Myocyte (in vitro differentiated cells): ENCODE measurements at places on chromosomes 11 and 22. TPM values are rescaled to one million over a fixed set of nuclear protein-coding genes. Genes with fewer than 3 reads are reported as not detected.

Gene UQCR10
- total RNA-seq: 106 and 140 TPM in 2 replicates

Gene OR2AG2
- not detected in 2 replicates for total RNA-seq

Gene SOX6
- total RNA-seq: 0.05 and 1.1 TPM in 2 replicates

Gene SCN3B
- 0.32 and 0.99 TPM in 2 replicates for total RNA-seq

Gene GPR83
- total RNA-seq: 0.05 TPM in 1 of 2 replicates, not detected in the other

Gene TP53I11
- 26.1 and 33.4 TPM in 2 replicates for total RNA-seq

Gene ZNF408
- 8.8 and 10.3 TPM in 2 replicates for total RNA-seq

Gene PLEKHB1
- 0.32 and 0.68 TPM in 2 replicates for total RNA-seq

Gene RASD2
- 0.36 and 0.45 TPM in 2 replicates for total RNA-seq

Gene OR52N4
- total RNA-seq: not detected in 2 replicates

Gene NOX4
- not detected in 2 replicates for total RNA-seq

Gene RFPL3
- not detected in 2 replicates for total RNA-seq

Gene FADS1
- total RNA-seq: 72.9 and 123 TPM in 2 replicates

Gene BIRC3
- 0.16 and 0.62 TPM in 2 replicates for total RNA-seq

Gene SCN4B
- 0.16 TPM in 1 of 2 replicates, not detected in the other for total RNA-seq

Gene MS4A6A
- total RNA-seq: not detected in 2 replicates

Gene OR5B21
- total RNA-seq: not detected in 2 replicates

Gene ANGPTL5
- not detected in 2 replicates for total RNA-seq

Gene APBB1
- total RNA-seq: 16.4 and 18.4 TPM in 2 replicates

Gene TESMIN
- not detected in 2 replicates for total RNA-seq

Gene MAJIN
- not detected in 2 replicates for total RNA-seq

Gene C11orf68
- total RNA-seq: 30.5 and 36.2 TPM in 2 replicates

Gene DBX1
- total RNA-seq: not detected in 2 replicates

Gene TMEM121B
- total RNA-seq: 2.8 and 3.2 TPM in 2 replicates

Gene HBE1
- total RNA-seq: not detected in 2 replicates

Gene BATF2
- total RNA-seq: 0.21 and 1.2 TPM in 2 replicates

Gene LIF
- 13.5 and 14.8 TPM in 2 replicates for total RNA-seq

Gene PNPLA3
- total RNA-seq: 25.0 and 34.5 TPM in 2 replicates

Gene GAL3ST1
- not detected in 2 replicates for total RNA-seq

Gene CHRM4
- total RNA-seq: 0.19 TPM in 1 of 2 replicates, not detected in the other

Gene TEAD1
- total RNA-seq: 131 and 136 TPM in 2 replicates

Gene HEPN1
- total RNA-seq: not detected in 2 replicates

Gene SYT12
- not detected in 2 replicates for total RNA-seq

Gene GGT5
- total RNA-seq: 20.5 and 30.7 TPM in 2 replicates

Gene APOL1
- 0.86 and 1.0 TPM in 2 replicates for total RNA-seq

Gene SORL1
- total RNA-seq: 0.21 and 0.29 TPM in 2 replicates

Gene PKDREJ
- not detected in 2 replicates for total RNA-seq
